ENCODE measurements at places on chromosomes 7 and 10.

GRCh38 chr10:7874864-7875263 is 56.6 kb downstream of the TAF3 start:
- DNase-seq, result no peak

DNA sequence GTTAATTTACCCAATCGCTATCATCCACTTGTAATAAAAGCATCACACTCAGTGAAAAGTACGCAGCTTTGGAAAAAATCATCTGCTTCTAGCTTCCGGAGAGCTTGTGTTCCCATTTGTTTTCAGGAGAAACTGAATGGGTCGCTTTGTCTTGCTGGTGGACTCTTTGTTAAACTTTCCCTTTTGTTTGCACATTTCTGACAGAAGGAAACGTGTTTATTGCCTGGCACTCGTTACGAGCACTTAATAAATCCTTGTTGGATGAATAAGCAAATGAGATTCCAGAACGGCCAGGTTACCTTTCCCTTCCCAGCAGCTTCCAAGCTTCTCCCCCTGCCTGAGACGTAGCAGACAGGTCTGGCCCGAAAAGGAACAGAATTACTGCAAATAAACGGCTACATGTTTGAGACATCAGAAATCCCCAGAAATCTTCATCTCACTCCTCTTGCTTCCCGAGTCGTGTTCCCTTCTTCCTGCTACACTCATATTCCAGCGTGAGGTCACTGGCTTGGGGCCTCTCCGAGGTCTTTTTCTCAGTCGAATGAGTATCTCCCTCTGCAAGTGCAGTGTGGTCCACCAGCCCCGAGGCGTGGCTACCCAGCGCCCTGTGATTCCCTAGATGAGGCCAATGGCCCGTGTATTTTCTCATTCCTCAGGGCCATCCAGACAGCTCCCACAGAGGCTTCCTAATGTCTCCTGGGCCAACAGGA is 167.2 kb downstream of the FRMD4A start:
- DNase-seq, result no peak

DNA sequence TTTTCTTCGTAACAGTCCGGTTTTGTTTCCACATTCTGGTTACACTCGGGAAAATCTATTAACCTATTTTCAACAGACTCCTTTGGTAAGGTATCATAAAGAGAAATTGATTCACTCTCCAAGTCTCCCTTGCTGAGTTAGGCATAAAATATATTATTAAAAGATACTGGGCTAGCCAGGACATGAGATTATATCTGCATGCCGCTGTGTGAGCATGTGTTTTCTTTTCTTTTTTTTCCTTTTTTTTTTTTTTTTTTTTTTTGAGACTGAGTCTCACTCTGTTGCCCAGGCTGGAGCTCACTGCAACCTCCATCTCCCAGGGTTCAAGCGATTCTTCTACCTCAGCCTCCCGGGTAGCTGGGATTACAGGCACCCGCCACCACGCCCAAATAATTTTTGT is 23.0 kb upstream of the SFMBT2 start:
- no peak for DNase-seq

GRCh38 chr7:127287133-127287532 is 34.4 kb upstream of the GRM8 start:
- no peak for DNase-seq
